K562 (cell line): ENCODE measurements at places on chromosomes 3 and 15.
A peak's percentile ranks its signal among the peaks of the same experiment; 100 is the strongest.

DNA sequence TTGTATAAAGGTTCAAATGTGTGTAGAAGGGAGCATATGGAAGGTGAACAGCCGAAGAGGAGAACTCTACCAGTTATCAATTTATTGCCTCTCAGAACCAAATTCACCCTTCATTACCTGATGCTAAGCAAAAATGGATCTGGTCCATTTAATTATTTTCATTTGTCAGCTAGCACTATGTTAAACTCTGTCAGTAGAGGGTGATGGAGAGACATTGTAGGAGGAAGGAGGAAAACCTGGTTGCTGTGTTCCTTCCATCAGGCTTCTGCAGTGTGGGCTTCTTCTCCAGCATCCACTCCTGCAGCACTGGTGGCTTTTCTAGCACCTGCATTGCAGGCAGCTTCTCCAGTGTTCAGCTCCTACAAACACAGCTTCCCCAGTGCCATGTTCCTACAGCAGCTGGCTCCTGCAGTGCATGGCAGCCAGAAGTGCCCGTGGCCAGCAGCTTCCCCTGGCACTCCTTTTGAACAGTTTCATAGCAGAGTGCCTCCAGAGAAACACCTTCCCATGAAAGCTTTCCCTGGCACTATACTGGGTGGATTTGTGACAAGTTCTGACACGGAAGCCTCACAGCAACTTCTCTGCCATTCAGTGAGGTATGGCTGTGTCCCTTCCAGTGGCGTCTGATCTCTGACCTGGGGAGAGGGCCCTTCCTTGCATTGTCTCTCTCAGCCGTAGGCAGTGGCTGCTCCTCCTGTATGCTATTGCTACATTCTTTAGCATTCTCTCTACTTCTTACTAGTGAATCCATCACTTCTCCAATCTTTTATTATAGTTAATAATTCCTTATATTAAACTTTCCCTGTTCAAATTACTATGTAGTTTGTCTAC is 14.6 kb upstream of the IL17RD start:
- no peak for DNase-seq

DNA sequence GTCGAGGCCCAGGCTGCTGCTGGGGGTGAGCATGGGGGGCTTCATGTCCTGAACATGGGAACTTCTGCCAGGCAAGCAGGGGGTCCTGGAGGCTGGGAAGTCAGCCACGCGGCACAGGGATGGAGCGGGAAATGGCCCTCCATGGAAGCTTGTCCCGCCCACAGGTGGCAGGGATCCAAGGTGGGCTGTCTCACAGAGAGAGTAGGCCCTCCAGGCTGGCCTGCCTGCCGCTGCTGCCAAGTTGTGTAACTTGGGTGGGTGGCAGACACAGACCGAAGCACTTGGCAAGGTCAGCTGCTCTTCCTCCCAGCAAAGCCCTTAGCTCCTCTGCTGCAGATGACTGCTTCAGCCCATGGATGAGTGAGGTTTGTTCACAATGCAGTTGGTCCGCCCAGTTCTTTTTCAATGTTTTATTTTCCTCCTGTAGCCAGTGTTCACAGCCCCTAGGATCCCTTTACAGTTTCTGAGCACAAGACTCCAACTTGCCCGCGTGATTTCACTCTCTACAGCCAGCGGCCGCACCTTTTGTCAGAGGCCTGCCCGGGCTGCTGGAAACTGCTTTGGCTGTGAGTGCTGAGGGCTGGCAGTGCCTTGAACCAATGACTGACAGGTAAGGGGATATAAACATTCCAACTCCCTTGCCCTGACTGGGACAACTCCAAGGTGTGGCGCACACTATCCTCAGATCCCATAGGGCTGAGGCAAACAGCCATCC is 26.7 kb downstream of the HCN4 start:
- no peak for DNase-seq

DNA sequence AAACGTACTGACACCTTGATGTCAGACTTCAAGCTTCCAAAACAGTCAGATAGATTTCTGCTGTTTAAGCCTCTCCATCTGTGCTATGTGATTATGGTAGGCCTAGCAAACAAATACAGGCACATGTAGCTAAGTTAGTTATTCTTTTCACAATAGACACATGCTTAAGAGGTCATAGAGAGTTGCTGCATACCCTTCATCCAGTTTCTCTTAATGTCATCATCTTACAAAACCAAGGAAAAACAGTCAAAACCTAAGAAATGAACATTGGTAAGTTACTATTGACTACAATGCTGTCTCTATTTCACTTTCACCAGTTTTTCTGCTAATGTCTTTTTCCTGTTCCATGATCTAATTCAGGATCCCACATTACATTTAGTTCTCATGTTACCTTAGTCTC is 946.8 kb downstream of the TUSC7 start:
- DNase-seq, result no peak

- no peak for DNase-seq
Observed at GRCh38 chr3:139327861-139328260, 16.0 kb upstream of the MRPS22 start.

GRCh38 chr3:185330238-185330637 is 32.7 kb upstream of the MAP3K13 start:
- no peak for DNase-seq

- DNase-seq, result no peak
Observed at GRCh38 chr3:150014782-150015181, 44.1 kb upstream of the PFN2 start.

- no peak for DNase-seq
Observed at GRCh38 chr15:34266751-34267150, 41.9 kb downstream of the EMC4 start.

GRCh38 chr3:124601190-124601589 is 129.1 kb upstream of the UMPS start:
- no peak for DNase-seq

DNA sequence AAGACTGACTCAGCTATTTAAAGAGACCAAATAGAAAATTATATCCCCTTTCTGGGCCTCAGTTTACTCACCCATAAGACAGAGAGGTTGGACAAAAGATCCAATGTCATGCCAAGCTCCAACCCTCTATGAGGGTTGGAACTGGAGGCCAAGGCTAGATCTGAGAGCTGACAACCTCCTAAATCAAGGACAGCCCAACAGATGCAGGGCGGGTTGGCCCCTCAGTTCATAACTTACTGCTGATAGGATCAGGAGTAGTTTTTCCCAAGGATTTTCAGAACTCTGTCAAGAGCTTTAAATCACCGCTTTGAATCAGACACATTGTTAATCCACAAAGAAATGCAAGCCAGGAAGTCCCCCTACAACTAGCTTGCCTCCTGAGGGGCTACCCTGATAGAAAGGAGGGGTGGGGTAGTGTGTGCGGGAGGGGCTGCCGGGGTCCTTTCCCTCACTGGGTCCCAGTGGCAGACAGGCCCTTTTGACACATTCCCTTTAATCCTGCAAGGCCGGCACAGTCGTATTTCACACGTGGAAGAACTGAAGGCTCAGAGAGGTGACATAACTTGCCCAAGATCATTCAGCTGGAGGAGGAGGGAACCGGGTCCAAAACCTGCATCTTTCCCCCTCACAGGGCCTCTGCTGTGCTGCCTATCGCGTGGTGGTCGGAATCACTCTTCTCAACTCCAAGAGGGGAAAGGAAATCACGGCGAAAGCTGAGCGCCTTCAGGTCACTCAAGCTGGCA is 21.4 kb downstream of the BMF start:
- DNase-seq, result no peak

- DNase-seq, result no peak
Observed at GRCh38 chr15:78440375-78441373, 2.7 kb downstream of the IREB2 start.

GRCh38 chr15:65901336-65901735 is 32.0 kb downstream of the RAB11A start:
- DNase-seq, result no peak

DNA sequence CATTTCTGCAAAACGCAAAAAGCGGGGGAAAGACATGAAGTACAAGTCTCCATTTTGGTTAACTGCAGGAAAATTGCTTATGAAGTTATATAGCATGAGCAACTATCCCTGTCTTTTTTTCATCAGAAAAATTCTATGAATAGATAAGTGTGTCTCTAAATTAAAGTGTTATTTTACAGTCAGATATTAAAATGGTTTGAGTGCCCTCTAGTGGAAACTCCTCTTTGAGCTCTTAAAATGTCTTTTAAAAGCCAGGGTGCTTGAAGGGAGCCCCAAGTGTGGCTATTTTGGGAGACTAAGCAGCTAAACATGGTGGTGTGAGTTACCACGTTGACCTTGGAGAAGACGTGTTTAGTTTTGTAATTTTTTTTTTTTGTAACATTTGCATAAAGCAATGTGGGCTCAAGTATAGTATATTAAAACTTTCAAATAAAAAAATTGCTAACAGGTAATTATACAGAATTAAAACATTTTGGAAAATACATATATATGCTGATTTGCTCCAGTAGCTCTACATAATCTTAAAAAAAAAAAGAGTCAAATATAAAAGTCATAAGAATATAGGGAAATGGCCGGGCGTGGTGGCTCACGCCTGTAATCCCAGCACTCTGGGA is 77.2 kb downstream of the PPP2R3A start:
- peak; percentile 16 for DNase-seq

GRCh38 chr15:83653288-83653638 is 660 bp upstream of the ADAMTSL3 start:
- DNase-seq, result no peak

DNA sequence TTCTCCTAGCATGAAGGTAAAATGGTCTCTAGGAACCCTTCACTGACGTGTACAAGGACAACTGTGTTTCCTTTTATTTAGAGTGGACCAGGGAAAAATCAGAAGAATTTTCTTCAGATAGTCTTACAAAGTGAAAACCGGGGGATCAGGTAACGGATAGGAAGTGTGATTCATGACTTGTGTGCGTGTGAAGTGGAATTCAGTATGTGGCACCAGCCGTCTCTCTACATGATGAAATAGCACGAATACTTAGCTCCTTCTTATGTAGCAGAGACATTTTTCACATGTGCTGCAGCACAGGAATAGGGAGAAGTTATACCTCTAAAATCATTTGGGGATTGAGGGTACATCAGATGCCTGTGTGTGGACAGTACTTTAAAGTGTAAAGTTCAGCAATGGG is 159.2 kb downstream of the MEX3B start:
- no peak for DNase-seq

GRCh38 chr15:77386626-77387025 is 33.3 kb downstream of the PEAK1 start:
- DNase-seq, result no peak

- DNase-seq, result no peak
Observed at GRCh38 chr3:108218811-108219210, 3.4 kb downstream of the IFT57 start.

- DNase-seq, result no peak
Observed at GRCh38 chr3:49674497-49674983, 389 bp downstream of the APEH start.

GRCh38 chr15:62862717-62863116 is 179.8 kb upstream of the TPM1 start:
- no peak for DNase-seq

GRCh38 chr15:68679961-68680371 is 101.2 kb downstream of the CORO2B start:
- no peak for DNase-seq

DNA sequence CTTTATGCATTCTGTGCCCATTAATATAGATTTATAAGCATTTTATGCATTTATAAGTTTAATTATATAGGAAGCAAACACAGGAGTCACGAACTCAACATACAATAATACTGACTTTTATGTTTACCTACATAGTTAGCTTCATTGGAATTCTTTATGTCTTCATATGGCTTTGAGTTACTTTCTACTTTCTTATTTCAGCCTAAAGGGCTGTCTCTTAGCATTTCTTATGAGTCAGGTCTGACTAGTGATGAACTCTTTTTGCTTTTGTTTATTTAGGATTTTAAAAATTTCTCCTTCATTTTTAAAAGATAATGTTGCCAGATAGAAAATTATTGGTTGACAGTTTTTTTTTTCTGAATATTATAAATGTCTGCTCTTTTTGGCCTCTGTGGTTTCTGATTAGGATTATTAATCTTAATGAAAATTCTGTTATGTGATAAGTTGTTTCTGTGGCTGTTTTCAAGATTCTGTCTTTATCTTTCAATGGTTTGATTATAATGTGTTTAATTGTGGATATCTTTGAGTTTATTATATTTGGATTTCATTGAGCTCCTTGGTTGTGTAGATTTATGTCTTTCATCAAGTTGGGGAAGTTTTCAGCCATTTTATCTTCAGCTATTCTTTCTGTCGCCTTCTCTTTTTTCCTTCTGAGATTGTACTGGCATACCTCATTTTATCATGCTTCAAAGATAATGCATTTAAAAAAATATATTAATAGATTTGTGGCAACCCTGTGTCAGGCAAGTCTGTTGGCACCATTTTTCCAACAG is 54.3 kb downstream of the ATP2C1 start:
- no peak for DNase-seq

DNA sequence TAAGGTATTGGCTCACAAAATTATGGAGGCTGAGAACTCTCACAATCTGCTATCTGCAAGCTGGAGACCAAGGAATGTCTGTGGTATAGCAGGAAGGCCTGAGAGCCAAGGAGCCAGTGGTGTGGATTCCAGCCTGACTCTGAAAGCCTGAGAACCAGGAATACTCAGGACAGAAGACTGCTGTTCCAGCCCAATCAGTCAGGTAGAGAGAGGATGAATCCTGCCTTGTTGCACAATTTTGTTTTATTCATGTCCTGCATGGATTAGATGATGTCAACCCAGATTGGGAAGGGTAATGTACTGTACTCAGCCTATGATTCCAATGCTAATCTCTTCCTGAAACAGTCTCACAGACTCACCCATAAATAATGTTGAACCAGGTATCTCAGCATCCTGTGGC is 312.4 kb upstream of the KCNMB2 start:
- DNase-seq, result no peak

- no peak for DNase-seq
Observed at GRCh38 chr3:13706886-13707285, 158.0 kb downstream of the FBLN2 start.

GRCh38 chr3:159859424-159859823 is 129.2 kb upstream of the IL12A start:
- no peak for DNase-seq
